ENCODE measurements at places on chromosomes 12 and 14.
A peak's percentile ranks its signal among the peaks of the same experiment; 100 is the strongest.

DNA sequence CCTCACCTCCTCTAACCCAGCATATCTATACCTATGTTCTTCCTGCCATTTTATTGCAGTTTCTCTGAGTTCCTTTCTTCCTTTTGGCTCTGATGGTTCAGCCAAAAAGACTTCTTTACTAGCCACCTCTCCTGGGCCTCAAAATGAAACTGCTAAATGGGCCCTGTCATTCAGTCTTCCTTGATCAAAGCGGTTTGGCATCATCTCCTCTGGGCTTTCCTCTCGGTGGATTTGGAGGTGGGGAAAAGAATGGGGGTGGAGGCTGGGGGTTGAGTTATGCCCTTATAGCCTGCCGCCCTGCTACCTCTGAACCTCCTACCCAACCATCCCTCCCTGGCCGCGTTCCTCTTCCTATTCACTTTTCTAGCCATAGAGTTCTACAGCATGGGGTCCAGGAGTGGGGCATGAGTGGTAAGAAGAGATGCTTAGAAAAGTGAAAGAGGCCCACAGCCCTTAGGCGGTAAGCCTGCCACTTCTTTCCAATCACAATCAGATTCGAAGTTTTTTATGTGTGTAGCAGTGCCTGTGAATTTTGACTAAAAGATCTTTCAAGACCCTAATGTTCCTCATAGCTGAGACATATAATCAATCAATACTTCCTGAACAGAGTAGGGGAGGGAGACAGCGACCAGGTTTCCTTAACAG, 2.5 kb downstream of the AJUBA start:
- no peak for DNase-seq

DNA sequence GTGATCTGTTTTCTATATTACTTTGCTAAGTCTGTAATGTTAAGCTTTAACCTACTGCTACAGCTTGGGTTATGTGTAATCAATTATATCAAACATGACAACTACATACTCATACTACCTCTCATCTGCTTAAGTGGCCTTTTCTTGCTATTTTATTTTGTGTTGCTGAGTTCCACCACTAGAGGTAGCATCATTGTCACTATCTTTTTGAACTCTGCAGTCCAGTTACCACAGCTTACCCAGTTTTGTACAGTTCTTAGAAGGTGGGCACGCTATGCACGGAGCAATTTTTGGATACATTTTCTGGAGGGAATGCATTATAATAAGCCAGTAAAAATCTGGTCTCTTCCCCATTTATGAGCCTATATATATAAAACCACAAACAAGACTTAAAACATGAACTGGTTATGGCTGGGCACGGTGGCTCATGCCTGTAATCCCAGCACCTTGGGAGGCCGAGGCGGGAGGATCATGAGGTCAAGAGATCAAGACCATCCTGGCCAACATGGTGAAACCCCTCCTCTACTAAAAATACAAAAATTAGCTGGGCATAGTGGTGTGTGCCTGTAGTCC, 48.5 kb downstream of the SAV1 start:
- peak; percentile 51 for DNase-seq

DNA sequence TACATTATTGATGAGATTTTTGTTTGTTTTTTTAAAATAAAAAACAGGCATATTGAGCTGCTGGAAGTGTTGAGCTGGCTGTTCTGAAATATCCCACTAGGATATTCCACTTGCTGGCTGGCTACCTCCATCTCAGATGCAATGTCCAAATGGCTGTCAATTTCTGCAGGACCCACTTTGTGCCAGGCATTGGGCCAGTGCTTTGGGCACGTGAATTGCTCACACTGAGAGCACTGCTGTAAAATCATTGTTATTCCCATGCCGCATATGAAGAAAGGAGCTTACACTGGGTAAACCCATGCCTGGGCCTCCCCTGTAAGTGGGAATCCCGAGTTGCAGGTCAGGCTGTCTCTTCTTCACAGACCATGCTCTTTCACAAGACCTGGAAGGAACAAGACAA, 56.7 kb downstream of the RGS6 start:
- DNase-seq: no peak

GRCh38 chr12:4701395-4702190, 18.6 kb upstream of the GALNT8 start:
- DNase-seq: no peak

GRCh38 chr12:63804746-63805145, 25.0 kb downstream of the RXYLT1 start:
- no peak for DNase-seq

DNA sequence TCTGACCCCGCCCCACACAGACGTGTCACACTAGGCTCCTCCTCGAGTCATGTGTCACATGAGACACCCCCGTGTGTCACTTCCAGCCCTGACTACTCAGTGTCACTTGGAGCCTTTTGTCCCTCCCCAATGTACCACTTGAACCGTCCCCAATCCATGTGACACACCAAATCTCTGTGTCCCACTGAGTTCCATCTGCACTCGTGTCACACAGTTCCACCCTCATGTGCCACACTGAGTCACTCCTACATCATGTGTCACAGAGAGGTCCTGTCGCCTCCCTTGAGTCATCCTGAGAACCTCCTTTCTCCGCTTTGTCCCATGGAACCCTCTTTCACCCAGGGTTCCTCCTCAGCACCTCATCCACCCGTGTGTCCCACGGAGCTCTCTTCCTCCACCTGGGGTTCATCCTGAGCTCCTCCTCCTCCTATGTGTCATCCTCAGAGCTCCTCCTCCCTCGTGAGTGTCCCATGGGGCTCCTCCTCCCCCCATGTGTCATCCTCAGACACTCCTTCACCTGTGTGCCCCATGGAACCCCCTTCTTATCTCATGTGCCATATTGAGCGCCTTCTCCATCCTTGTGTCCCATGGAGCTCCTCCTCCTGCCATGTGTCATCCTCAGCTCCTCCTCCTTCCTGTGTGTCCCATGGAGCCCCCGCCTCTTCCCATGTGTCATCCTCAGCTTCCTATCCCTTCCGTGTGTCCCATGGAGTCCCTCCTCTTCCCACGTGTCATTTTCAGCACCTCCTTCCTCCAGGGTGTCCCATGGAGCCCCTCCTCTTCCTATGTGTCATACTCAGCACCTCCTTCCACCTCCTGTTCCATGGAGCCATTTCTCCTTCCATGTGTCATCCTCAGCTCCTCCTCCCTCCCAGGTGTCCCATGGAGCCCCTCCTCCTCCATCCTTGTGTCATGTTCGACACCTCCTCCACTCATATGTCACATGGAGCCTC, 32.0 kb downstream of the RTL1 start:
- DNase-seq: no peak

DNA sequence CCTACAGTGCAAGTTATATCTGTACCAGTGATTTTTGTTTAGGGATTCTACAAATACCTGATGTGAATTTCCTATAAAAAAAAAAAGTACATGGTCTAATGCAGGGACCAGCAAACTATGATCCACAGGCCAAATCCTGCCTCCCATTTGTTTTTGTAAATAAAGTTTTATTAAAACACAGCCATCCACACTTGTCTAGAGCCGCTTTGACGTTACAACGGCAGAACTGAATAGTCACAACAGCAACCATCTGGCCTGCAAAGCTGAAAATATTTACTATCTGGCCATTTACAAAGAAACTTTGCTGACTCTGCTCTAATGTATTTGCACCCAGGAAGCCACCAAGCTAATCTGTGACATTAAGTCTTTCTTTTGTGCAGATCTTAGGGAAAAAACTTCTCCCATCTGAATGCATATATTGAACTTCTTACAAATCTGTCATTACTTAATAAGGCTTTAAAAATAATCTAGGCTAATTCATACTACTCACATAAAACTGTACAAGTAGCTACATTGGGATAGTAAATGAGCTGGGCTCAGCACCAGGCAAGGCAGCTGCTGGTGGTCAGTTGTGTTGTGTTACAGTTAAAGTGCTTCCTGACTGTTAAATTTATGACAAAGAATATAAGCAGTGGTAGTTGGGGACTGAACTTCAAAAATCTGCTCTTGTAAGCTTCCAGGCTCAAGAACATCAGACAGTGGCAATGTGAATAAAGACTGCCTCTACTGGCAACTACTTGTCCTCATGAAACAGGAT, 303.3 kb downstream of the MED13L start:
- no peak for DNase-seq

- no peak for DNase-seq
These were observed 25.6 kb upstream of the SLC2A3 start for GRCh38 chr12:7961395-7962178.

GRCh38 chr12:86196465-86196864, 59.7 kb downstream of the MGAT4C start:
- DNase-seq: no peak

DNA sequence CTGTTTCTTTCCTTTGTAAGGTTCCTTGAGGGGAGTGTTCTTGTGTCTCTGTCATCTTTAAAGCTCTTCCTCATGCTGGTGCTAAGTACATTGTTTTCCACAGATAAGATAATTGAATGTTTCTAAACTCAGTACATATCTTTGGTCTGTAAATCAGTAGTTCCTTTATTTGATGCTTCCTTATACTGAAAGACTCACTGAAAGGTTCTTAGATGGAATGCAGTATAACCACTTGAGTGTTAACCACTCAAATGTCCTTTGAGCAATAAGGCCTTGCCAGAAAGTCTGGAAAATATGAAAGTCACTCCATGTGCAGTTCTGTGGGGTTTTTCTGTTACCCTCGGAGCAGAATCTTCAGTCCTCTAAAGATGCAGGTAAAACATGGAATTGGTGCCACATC, 23.0 kb upstream of the RNU6-8 start:
- DNase-seq: no peak

DNA sequence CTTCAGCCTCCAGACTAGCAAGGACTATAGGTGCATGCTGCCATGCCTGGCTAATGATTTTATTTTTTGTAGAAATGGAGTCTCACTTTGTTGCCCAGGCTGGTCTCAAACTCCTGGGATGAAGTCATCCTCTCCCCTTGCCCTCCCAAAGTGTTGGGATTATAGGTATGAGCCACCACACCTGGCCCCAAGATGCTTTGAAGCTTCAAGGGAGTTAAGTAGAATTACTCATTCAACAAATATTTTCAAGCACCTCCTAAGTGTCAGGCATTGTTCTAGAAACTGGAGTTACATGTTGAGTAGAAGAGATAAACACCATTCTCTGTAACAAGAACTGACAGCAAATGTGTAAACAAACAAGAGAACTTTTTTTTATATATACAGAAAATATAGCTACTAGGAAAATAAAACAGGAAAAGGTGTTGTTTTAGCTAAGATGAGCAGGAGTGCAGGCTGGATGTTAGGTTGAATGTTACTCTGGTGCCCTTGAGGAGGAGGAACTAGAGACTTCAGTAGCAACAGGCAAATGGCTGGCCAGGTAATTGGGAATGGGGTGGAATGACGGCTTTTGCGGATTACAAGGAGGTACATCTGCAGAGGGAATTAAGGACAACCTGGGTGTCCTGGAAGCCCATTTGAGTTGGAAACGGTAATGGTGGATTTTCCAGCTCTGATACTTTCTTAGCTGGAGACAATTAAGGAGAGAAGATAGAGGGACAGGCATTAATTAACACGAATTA, 32.0 kb upstream of the CFAP54 start:
- DNase-seq: no peak

DNA sequence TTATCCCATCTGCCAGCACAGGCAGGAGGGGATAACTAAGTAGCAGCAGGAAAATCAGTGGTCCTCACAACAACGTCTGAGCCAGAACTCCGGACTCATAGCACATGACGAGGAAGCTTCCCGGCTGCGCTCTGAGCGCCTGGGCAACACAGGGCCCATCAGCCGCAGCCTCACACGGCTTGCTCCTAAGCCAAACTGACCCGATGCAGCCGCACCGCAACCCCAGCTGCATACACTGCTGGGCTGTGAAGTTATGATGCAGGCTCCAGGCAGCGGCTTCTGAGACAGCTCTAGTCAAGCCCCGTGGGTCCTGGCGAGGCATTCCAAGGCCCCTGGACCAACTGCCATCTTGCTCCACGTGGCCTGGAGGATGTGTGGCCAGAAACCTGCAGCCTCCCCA, 28.1 kb downstream of the ZFYVE21 start:
- DNase-seq: no peak

DNA sequence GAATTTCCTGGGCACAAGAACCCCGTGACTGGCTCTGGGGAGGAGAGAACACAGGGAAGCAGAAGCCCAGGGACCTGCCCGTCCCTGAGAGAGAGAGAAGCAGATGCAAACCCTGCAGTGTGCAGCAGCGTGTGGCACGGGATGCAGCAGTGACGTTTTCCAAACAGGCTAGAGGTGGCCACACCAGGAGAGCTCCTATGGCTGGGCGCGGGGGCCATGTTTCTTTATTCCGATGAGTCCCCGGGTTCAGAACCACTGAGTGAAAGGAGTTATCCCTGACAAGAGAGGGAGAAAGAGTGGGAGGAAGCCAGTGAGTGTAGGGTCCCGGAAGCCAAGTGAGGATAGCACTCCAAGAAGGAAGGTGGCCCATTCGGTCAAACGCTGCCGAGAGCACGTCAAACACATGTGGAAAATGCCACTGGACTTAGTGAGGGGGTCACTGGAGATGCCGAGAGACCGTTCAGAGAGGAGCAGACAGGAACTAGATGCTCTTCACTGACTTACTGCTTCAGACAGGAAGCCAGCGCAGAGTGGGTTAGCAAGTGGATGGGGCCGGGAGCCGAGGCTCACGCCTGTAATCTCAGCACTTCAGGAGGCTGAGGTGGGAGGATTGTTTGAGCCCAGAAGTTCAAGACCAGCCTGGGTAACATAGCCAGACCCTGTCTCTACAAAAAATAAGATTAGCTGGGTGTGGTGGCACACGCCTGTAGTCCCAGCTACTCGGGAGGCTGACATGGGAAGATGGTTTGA, 123.0 kb downstream of the BCL11B start:
- DNase-seq: no peak

DNA sequence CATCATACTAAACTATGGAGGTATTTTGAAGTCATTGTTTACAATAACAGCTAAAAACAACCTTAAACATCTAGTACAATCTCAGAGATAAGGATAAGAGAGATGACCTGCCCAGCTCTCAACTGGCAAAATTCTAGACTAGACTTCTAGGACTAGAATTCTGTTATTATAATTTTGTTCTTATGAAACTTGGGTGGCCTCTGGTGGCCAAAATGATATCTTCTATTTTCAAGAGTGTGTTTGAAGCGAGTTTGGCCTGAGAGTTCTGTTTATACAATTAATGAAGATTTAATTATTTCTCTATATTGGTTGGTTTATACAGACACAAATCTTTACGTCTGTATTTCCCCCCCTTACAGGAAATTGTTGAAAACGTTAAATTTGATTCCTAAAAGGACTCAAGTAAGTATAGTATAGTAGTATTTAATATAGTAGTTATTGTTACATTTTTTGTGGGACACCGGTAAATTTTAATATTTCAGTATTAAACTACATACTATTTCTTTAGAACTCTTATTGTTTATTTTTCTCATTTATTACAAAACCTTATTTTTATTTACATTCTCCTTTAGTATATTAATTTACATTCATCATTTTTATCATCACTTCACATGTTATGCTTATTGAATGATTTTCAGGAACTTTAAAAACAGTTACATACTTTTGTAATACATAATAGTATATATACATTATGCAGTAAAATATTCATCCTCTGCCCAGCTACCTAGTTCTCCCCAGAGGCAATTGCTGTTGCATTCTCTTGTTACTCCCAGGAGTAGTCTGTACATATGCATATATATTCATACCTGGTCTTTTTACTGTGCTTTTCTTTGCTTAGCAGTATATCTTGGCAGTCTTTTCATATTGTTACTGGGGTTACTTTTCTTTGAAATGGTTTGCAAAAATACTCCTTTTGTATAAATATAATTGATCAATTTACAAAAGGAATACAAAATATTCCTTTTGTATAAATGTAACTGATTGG, 6.6 kb downstream of the PPHLN1 start:
- DNase-seq: no peak

- no peak for DNase-seq
These were observed 128.5 kb downstream of the KIF26A start for GRCh38 chr14:104266631-104267575.

- no peak for DNase-seq
These were observed 276.7 kb downstream of the RASSF9 start for GRCh38 chr12:85559536-85559935.
